ENCODE measurements at places on chromosomes 5 and 9.

DNA sequence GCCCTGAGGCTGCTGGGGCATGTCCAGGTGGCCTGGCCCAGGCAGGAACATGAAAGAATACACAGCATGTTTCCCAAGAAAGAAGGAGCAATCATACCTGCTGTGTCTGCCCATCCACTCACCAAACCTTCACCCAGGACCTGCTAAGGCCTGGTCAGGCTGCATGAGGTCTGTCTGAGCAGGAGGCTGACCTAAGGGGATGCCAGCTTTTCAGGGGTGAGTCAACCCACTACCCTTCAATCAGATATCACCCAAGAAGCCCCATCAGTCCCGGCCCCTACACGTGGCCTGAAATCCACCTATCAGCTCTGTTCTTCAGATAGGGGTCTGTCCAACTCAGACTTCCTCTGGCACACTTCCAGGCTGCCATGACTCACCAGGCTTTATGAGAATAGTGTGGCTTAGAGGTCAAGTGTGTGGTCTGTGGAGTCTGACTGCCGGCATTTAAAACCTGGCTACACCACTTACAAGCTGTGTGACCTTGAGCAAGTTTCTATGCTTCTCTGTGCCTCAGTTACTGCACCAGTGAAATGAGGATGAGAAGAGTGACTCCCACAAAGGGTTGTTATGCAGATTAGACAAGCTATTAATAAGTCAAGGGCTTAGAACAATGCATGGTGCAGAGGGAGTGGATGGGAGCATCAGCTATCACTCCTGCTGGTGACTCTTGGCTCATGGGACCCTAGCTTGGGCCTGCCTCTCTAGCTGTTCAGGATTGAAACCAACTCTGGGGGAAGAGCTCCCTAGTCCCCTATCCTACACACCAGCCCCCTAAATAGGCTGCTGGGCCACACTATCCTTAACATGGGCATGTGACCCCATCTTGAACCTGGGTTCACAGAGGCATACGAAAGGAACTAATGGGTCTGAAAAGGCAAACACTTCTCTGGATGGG lies 130.3 kb downstream of the PAX5 start:
- peaks cover 28% of the 10 kb centered on the region for H3K27me3 ChIP-seq
- no peak overlapping the region for H3K4me3 ChIP-seq
- no peaks in the 10 kb centered on the region for H3K36me3 ChIP-seq
- peak; percentile 68 for DNase-seq

- peaks cover 8% of the 10 kb centered on the region for H3K27me3 ChIP-seq
- H3K27ac ChIP-seq: no peak overlapping the region
- DNase-seq: no peak
- H3K36me3 ChIP-seq: no peaks in the 10 kb centered on the region
- no peak overlapping the region for H3K4me3 ChIP-seq
These were observed 55.4 kb downstream of the EFNA5 start for GRCh38 chr5:107615299-107615817.

- H3K4me1 ChIP-seq: peaks cover 11% of the 10 kb centered on the region
- peaks cover 2% of the 10 kb centered on the region for H3K27me3 ChIP-seq
- H3K4me3 ChIP-seq: no peak overlapping the region
These were observed 39.5 kb downstream of the ADAMTS12 start for GRCh38 chr5:33852319-33852718.

DNA sequence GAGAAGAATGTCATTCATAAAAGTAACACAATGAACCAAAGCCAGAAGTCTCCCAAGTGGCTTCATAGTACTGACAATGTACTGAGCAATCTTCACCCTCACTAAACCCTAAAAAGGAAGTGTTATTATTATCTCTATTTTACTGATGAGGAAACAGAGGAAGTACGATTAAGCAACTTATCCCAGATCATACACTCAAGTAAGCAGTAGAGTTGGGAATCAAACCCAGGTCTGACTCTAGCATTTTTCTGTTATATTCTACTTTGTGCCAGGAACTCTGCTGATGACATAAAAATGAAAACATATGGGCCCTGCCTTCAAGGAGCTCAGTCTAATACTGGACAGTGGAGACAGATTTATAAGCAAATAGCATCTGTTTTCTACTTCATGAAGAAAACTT lies 109.2 kb downstream of the RAPGEF6 start:
- peaks cover 65% of the 10 kb centered on the region for H3K4me1 ChIP-seq
- no peak overlapping the region for H3K4me3 ChIP-seq
- no peaks in the 10 kb centered on the region for H3K36me3 ChIP-seq
- H3K27me3 ChIP-seq: no peaks in the 10 kb centered on the region
- no peak overlapping the region for H3K27ac ChIP-seq

DNA sequence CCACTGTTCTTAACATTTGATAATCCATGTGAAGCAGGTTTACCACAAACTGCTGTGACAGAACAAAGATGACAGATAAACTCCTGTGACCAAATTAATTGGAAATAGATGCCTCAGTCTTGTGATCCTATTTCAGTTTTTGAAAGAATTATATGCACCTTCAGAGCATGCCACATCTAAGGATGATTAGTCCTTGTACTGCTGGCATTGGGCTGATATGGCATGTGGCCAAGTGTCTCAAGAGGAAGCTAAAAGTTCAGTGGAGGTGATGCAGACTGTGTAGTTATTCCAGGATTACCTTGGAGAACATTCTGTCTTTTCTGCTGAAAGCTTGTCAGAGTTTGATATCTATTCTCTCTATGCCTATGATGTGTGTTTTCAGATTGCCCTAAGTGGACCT lies 314.4 kb upstream of the EFNA5 start:
- no peaks in the 10 kb centered on the region for H3K27me3 ChIP-seq
- no peak overlapping the region for H3K4me3 ChIP-seq
- no peak for DNase-seq
- H3K36me3 ChIP-seq: no peaks in the 10 kb centered on the region
- H3K27ac ChIP-seq: no peak overlapping the region
- H3K4me1 ChIP-seq: peaks cover 2% of the 10 kb centered on the region

DNA sequence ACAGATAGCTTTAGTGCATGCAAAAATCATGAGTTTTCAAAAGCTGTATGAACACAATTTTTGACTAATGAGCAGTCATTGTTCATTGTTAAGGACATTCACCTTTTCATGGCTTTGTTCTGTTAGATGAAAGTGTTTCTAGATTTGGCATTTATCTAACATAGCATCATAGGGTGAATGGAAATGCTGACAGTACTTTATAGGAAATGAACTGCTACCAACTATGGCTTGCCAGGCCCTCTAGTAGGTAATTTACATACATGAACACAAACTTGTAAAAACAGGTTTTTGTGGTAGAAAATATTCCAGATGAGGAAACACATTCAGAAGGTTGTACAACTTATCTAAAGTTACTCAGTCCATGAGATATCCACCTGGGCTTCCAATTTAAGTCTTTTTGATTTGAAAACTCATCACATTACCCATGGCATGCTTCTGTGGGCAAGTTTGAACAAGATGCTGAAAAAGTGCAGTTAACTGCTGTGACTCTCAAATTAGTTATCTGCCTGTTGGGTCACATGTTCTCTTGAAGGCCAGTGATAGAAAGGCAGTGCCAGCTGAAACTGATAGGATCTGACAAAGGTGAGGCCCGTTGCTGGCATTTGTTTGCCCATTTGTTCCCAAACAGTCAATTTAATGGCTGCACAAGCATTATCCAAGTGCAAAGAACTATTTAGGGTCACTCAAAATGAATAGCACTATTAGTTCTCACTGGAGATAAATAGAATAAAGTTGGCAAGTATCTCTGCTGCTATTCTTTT lies 399.1 kb downstream of the MAN2A1 start:
- DNase-seq: no peak
- no peaks in the 10 kb centered on the region for H3K27me3 ChIP-seq

GRCh38 chr5:134113902-134114875 lies at the start of gene TCF7:
Gene TCF7, plus strand, starts transcription at chr5:134114681. Its CDS starts 226 bp downstream, at chr5:134114907.
- peaks cover 27% of the 10 kb centered on the region for H3K36me3 ChIP-seq
- H3K27me3 ChIP-seq: no peaks in the 10 kb centered on the region
- H3K4me3 ChIP-seq: peak within 1 kb of the TSS; percentile 84
- H3K4me1 ChIP-seq: peaks cover 66% of the 10 kb centered on the region
- peak; percentile 86 for DNase-seq
